ENCODE measurements at places on chromosomes 4 and X. TPM values are rescaled to one million over a fixed set of nuclear protein-coding genes. Genes with fewer than 3 reads are reported as not detected.

Gene CDKL2
- not detected for polyA plus RNA-seq

Gene GYPB
- not detected for polyA plus RNA-seq

Gene TLR3
- 0.20 TPM for polyA plus RNA-seq

Gene RASSF6
- polyA plus RNA-seq: 0.04 TPM

Gene AFM
- 0.13 TPM for polyA plus RNA-seq

Gene TSPAN7
- 47.1 TPM for polyA plus RNA-seq

Gene SPACA5
- polyA plus RNA-seq: not detected

Gene NLRP2B
- not detected for polyA plus RNA-seq

Gene FHIP1A
- 4.3 TPM for polyA plus RNA-seq

Gene OPN1MW3
- not detected for polyA plus RNA-seq

Gene CLCN4
- 1.8 TPM for polyA plus RNA-seq

Gene PDE5A
- polyA plus RNA-seq: 0.20 TPM

Gene PF4V1
- polyA plus RNA-seq: not detected

Gene TAF7L
- not detected for polyA plus RNA-seq

Gene VCX3A
- 0.11 TPM for polyA plus RNA-seq

Gene PTCHD1
- not detected for polyA plus RNA-seq

Gene POU4F2
- polyA plus RNA-seq: not detected

DNA sequence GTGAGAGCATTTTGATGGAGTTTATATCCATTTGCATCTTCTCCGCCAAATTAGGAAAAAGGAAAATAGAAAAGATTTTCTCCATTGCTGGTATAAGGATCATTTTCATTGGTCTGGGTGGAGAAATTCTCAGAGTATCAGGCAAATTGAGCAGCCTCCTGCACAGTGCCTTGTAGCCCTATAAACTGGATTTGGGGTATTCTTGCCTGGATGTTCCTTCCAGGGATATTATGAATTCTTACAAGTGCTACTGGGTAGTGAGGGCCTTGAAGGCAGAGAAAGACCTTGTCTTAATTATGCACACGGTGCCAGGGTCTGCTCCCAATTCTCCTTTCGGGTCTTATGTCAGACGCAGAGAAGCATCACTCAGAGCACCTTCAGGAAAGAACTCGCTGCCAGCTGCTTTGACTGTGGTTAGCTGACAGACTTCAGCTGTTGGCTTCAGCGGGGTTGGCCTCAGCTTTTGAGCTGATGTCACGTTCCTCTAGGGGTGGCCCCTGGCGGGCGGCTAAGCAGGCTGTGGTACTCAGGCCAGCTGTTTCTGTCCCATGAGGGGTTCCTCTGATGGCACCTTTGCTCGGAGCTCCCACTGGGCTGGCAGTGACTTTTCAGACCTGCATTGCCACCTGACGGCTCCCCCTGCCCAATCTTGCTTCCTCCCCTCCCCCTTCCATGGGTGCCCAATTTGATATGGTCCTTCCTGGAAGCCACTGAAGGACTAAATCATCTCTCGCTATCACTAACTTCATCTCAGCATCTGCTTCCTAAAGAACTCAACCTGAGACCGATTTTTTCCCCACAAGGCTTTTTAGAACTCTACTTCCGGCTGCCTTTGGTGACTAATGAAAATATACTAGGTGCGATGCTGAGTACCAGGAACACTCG is 519.5 kb downstream of the BCOR start:
- H3K36me3 ChIP-seq: no peaks in the 10 kb centered on the region
- no peaks in the 10 kb centered on the region for H3K4me1 ChIP-seq
- DNase-seq: no peak

GRCh38 chr4:11011249-11011648 is 326.7 kb upstream of the CLNK start:
- H3K4me3 ChIP-seq: no peak overlapping the region
- no peaks in the 10 kb centered on the region for H3K4me1 ChIP-seq
- H3K27me3 ChIP-seq: no peaks in the 10 kb centered on the region
- H3K27ac ChIP-seq: no peak overlapping the region
- DNase-seq: no peak

DNA sequence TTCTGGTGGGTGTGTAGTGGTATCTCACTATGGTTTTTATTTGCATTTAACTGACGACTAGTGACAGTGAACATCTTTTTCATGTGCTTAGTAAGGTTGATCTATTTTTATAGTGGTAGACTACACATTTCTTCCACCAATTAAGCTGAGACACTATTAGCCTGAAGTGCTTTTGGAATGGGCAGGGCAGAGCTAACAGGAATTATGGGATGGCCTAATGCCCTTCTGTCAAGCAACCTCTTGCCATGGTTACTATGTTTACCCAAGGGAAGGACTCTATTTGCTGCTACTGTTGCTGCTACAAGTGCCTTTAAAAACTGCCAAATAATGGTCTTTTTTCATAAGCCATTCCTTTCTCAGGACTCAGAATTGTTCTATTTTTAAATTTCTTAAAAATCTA is 676.7 kb upstream of the ACTRT1 start:
- DNase-seq: no peak
- no peak overlapping the region for H3K27ac ChIP-seq
- H3K27me3 ChIP-seq: no peaks in the 10 kb centered on the region
- H3K36me3 ChIP-seq: no peaks in the 10 kb centered on the region
- H3K4me1 ChIP-seq: peaks cover 12% of the 10 kb centered on the region

GRCh38 chr4:23268072-23268771 is 575.5 kb downstream of the GBA3 start:
- H3K4me3 ChIP-seq: no peak overlapping the region
- no peak for DNase-seq
- no peaks in the 10 kb centered on the region for H3K4me1 ChIP-seq
- no peaks in the 10 kb centered on the region for H3K27me3 ChIP-seq

DNA sequence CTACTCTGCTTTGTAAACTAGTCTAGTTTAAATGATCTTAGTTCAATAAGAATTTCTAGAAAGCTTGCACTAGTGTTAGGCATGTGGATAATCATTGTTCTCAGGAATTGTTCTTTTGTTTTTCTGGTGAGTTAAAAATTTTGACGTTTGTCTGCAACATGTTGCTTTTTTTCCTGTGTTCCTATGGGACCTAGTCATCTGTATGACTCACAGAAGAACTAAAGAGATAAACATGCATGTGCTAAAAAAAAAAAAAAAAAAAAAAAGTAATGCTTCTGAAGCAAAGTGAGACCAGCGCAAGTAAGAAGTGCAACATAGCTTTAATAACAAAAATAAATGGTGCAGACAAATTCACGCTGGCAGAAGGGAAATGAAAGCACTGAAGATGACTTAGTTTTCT is 471.2 kb downstream of the IQCM start:
- no peaks in the 10 kb centered on the region for H3K36me3 ChIP-seq
- no peak overlapping the region for H3K27ac ChIP-seq
- no peak overlapping the region for H3K4me3 ChIP-seq
- no peaks in the 10 kb centered on the region for H3K27me3 ChIP-seq

DNA sequence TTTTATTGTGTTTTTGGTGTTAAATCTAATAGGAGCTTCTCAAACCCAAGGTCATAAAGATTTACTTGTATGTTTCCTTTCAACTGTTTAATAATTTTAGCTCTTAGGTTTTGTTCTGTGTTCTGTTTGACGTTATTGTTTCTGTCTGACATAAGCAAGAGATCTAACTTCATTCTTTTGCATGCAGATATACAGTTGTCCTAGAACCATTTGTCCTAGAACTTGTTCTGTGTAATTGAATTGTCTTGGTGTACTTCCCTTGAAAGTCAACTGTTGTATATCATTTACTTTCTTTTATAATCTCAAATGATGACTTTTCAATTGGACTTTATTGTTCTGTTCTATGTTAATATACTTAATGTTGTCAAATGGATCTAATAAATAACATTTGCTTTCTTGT is 977.1 kb downstream of the FAT4 start:
- no peaks in the 10 kb centered on the region for H3K4me1 ChIP-seq
- no peaks in the 10 kb centered on the region for H3K36me3 ChIP-seq
- no peak overlapping the region for H3K4me3 ChIP-seq
- H3K27me3 ChIP-seq: no peaks in the 10 kb centered on the region
- no peak for DNase-seq

GRCh38 chr4:125666635-125667034 is 351.9 kb downstream of the FAT4 start:
- no peaks in the 10 kb centered on the region for H3K27me3 ChIP-seq
- H3K4me1 ChIP-seq: no peaks in the 10 kb centered on the region
- DNase-seq: no peak
- H3K27ac ChIP-seq: no peak overlapping the region
- H3K4me3 ChIP-seq: no peak overlapping the region

- H3K36me3 ChIP-seq: no peaks in the 10 kb centered on the region
- H3K4me1 ChIP-seq: peaks cover 16% of the 10 kb centered on the region
- no peaks in the 10 kb centered on the region for H3K27me3 ChIP-seq
- DNase-seq: no peak
These were observed 110.2 kb downstream of the GNL3L start for GRCh38 chrX:54640103-54640690.

DNA sequence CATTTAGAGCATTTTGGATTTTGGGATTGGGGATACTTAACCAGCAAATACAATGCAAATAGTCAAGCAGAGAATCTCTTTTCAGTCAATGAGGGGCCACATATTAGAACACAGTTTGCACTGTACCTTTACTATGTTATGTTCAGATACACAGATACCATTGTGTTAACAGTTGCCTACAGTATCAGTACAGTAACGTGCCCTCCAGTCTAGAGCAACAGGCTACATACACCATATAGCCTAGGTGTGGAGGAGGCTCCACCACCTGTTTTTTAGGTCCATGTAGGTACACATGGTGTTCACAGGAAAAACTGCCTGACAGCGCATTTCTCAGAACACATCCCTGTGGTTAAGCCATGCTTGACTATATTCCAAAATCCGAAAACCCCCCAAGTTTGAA is 9.1 kb downstream of the GRPEL1 start:
- no peak overlapping the region for H3K4me3 ChIP-seq
- peaks cover 77% of the 10 kb centered on the region for H3K36me3 ChIP-seq
- H3K4me1 ChIP-seq: no peaks in the 10 kb centered on the region
- H3K27ac ChIP-seq: no peak overlapping the region
- no peak for DNase-seq

DNA sequence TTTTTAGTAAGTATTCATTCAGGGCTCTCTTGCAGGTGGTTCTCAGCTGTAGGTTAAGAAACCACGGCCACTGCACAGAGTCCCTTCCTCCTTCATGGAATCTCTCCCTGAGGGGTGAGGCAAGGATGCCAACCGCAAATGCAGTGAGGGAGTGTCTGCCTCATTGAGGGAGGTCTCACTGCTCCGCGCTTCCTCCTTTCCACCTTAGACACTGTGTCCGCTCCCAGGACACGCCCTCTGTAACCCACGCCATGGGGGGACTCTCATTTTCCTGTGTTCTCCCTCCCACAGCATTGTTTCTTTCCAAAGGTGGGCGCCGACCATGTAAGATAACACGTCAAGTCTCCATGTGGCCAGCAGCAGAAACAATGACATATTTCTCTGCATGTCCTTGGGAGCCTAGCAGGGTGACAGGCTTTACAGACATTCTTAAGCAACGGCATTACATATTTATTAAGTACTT is 63.2 kb downstream of the SEPSECS start:
- no peak overlapping the region for H3K4me3 ChIP-seq
- no peaks in the 10 kb centered on the region for H3K36me3 ChIP-seq
- no peaks in the 10 kb centered on the region for H3K27me3 ChIP-seq
- H3K4me1 ChIP-seq: 0 out of 2 replicates have a peak, but pooled peaks cover 7% of the 10 kb centered on the region
- no peak overlapping the region for H3K27ac ChIP-seq

- H3K27me3 ChIP-seq: no peaks in the 10 kb centered on the region
- no peaks in the 10 kb centered on the region for H3K36me3 ChIP-seq
- no peak for DNase-seq
- H3K27ac ChIP-seq: no peak overlapping the region
These were observed 124.9 kb downstream of the RELL1 start for GRCh38 chr4:37561196-37561802.

- no peak for DNase-seq
- H3K27ac ChIP-seq: no peak overlapping the region
- H3K4me3 ChIP-seq: no peak overlapping the region
- no peaks in the 10 kb centered on the region for H3K36me3 ChIP-seq
These were observed 159.8 kb downstream of the OR13H1 start for GRCh38 chrX:131703646-131704045.

- H3K27me3 ChIP-seq: no peaks in the 10 kb centered on the region
- H3K4me1 ChIP-seq: peaks cover 6% of the 10 kb centered on the region
- no peak overlapping the region for H3K4me3 ChIP-seq
- H3K27ac ChIP-seq: no peak overlapping the region
These were observed 152.2 kb downstream of the SH3KBP1 start for GRCh38 chrX:19735244-19735643.

DNA sequence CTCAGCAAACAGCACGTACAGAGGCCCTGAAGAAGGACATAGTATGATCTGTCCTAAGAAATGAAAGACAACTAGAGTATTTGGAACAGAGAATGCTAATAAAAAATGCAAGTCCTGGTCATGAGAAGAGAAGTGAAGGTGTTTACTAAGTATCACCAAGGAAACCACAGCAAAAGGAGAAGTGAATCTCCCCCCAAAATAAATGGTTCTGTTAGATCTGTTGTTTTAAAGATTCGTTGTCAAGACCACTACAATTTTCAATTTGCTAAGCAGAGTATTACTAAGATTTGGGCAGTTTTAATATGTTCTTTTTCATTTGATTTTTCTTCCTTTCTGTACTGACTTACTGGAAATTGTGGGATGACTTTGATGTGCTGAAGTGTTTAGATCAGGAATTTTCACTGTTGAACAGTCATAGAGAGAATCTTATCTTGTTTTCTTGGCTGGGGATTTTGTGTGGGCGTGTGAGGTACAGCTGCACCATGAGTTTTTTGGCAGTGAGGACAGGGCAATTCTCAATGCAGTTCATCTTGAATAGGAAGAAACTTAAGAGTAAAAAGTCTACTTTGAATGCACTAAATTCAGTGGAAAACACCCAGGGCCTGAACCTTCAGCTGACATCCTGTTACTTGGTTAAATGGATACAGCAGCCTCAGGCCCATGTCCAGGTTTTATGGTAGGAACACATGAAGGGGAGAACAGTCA is 132.2 kb downstream of the STIM2 start:
- no peaks in the 10 kb centered on the region for H3K27me3 ChIP-seq
- no peak overlapping the region for H3K4me3 ChIP-seq

DNA sequence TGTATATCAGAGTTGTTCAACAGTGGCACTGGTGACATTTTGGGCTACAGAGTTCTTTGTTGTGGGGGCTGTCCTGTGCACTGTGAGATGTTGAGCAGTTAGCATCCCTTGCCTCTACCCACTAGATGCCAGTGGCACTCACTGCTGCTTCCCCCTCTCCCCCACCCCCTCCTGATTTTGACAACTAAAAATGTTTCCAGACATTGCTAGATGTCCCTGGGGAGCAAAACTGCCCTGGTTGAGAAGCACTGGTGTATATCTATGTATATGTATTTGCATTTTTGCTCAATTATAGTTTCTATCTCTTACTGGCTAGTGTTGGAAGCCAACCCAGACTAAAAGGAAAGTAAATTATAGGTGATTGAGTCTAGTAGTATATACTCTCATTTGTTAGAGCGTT is 2.4 kb downstream of the TMEM131L start:
- no peaks in the 10 kb centered on the region for H3K36me3 ChIP-seq
- peaks cover 26% of the 10 kb centered on the region for H3K4me1 ChIP-seq
- no peak overlapping the region for H3K27ac ChIP-seq
- H3K27me3 ChIP-seq: no peaks in the 10 kb centered on the region
- DNase-seq: no peak

GRCh38 chrX:40389555-40389954 is 191.2 kb upstream of the ATP6AP2 start:
- no peak for DNase-seq
- H3K4me1 ChIP-seq: no peaks in the 10 kb centered on the region
- H3K4me3 ChIP-seq: no peak overlapping the region
- H3K27me3 ChIP-seq: no peaks in the 10 kb centered on the region
- no peaks in the 10 kb centered on the region for H3K36me3 ChIP-seq

- no peaks in the 10 kb centered on the region for H3K27me3 ChIP-seq
- no peak overlapping the region for H3K4me3 ChIP-seq
- no peak for DNase-seq
- H3K27ac ChIP-seq: no peak overlapping the region
- H3K4me1 ChIP-seq: no peaks in the 10 kb centered on the region
- H3K36me3 ChIP-seq: no peaks in the 10 kb centered on the region
These were observed 102.5 kb downstream of the TSPAN5 start for GRCh38 chr4:98555798-98556445.
